AG09309 (cell line): ENCODE measurements at places on chromosomes 3 and 15.
A peak's percentile ranks its signal among the peaks of the same experiment; 100 is the strongest.

GRCh38 chr3:49712631-49713317, 6.7 kb downstream of the AMIGO3 start:
- DNase-seq = no peak

DNA sequence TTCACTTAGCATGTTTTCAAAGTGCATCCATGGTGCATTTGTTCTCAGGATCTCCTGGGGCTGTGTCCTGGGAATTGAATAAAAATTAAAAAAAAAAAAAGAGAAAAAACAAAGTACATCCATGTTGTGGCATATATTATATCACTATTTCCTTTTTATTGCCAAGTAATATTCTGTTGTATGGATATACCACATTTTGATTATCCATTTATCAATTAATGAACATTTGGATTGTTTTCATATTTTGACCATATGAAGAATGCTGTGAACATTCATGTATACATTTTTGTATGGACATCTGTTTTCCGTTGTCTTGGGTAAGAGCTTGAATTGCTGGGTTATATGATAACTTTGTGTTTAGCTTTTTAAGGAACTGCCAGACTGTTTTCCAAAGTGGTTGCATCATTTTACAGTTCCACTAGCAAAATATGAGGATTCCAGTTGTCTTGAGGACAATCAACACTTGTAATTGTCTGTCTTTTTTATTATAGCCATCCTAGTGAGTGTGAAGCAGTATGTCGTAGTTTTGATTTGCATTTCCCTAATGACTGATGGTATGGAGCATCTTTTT, 44.5 kb downstream of the CTDSPL2 start:
- DNase-seq = no peak

DNA sequence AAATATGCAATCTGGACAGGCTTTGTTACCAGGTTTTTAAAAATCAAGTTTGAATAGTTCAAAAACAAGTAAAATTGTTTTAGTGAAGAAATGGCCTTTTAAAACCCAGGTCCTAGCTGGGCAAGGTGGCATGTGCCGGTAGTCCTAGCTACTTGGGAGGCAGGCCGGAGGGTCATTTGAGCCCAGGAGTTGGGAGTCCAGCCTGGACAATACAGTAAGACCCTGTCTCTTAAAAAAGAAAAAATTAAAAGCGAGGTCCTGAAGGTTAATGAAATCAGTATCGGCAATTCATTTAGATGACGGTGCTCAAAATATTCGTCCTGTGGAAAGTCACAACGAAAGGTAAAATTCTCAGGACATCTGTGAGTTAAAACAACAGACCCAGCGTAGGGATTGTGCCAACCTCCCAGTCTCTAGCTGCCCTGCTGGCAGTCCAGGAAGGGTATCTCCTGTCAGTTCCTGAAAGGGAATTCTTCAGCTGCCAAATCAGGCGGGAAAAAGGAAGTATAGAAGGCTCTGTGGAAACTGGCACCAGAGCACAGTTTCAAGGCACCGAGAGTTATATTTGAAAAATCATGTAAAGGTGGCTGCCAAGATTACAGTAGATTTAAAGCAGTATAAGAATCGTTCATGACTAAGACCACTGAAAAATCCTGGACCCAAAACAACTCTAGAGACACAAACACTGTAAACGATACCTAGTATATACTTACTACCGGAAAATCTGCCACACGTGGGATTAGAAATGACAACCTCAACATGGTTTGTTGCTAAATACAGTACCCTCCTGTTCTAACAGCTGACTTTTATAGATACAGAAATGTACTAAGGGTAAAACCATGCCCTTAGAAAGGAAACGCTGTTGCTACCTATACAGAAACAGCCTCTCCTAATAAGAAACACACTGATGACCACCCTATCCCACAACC, 1.2 kb upstream of the ABHD17C start:
- no peak for DNase-seq

GRCh38 chr3:106345353-106346027, 476.7 kb upstream of the CBLB start:
- peak; percentile 100 for DNase-seq

DNA sequence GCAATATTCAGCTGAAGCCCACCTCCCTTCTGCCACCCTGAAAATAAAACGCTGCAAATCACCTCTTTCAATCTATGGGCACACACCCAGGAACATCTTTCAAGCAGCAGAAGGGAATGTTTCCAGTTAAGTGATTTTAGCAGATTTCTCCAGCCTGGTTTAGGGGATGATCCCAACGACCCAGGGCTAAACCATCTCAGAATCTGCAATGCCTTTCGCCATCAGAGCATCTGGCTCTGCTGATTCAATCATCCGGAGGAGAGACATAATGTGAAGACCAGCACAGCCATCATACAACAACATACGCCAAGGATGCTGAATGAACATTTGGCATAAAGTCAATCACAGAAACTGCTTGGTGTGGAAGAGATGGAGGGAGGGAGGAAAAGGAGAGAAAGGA, 15.5 kb upstream of the LRRN1 start:
- no peak for DNase-seq

DNA sequence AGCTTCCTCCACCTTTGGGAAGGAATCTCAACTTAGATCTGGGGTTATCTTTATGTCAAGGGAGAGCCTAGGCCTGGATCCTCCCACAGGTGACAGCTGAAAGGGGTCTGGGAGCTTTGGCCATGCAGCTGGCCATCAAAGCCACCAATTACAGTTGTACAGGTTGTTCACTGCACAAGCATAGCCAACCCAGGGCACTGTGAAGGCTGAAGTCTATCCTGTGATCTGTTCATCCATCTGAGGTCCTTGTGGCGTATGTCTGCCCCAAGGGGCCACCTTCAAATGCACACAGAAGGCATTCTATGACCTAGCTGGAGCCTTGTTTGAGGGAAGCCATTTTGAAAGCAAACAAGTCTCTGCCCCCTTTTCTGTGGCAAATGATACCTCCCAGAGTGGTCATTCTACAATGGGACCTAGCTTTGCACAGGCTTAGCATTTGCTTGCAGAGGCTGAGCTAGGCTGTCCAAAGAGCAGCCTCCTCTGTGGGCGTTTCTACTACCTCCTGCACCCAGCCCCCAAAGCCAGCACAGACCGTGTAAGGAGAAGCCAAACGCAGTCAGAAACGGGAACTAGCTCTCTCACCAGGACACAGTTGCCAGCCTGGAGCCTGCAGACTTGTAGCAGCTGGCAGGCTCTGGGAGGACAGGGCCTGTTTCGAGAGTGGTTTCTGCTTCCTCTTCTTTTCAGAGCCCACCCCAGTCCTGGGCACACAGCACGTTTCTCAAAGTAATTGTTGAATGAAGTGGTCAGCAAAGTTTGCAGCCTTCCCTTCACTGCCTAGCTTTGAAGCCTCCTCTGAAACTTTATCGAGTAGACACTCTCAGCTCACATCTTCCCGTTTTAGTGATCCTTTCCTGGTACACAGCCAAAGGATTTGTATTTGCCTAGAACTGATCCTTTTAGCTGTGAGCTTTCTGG, 157.3 kb upstream of the SMAD3 start:
- DNase-seq = no peak

DNA sequence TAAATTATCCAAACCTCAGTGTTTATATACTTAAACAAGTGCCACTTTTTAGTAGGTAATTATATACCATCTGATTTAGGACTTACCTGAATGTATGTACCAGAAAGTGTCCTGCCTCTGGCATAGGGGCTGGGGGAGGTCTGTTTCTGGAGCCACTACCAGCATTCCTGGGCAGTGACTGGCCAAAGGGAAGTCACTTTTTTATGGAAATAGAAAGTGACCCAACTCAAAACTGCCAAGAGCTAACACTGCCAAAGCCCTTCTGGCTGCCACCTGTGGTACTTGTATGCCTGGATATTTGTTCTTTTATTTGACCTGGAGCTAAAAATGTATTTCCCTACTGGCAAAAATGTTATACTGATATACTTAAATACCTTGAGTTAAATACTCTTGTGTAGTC, 42.7 kb downstream of the ESYT3 start:
- DNase-seq = no peak

- DNase-seq = no peak
Measured at GRCh38 chr3:178844916-178845315, 226.7 kb downstream of the ZMAT3 start.

DNA sequence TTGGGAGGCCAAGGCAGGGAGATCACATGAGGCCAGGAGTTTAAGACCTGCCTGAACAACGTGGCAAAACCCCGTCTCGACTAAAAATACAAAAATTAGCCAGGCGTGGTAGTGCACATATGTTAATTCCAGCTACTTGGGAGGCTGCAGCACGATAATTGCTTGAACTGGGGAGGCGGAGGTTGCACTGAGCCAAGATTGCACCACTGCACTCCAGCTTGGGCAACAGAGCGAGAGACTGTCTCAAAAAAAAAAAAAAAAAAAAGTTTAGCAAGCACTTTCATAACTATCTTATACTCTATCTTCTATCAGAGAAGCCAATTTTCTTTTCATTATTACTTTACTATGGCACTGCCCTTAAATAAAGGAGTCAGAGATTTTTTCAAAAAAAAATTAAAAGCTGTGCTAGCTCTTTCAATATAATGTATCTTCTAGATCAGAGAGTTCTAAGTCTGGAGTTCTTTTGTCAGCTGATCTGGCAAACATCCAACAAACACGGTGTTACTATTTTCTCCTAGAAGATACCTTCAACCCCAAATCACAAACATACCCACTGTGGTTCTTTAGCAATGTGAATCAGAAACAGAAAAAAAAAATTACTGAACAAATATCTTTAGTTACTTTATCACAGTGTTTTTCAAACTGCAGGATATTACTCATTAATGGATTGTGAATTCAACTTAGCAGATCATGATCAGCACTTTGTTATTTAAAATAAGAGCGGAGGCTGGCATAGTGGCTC, 3.0 kb downstream of the ZNF770 start:
- DNase-seq = no peak

- DNase-seq = no peak
Measured at GRCh38 chr15:41849861-41850260, 11.2 kb downstream of the PLA2G4B start.

- DNase-seq = no peak
Measured at GRCh38 chr15:48634893-48635292, 10.6 kb downstream of the FBN1 start.

- DNase-seq = no peak
Measured at GRCh38 chr3:133901083-133901482, 5.4 kb upstream of the RAB6B start.

DNA sequence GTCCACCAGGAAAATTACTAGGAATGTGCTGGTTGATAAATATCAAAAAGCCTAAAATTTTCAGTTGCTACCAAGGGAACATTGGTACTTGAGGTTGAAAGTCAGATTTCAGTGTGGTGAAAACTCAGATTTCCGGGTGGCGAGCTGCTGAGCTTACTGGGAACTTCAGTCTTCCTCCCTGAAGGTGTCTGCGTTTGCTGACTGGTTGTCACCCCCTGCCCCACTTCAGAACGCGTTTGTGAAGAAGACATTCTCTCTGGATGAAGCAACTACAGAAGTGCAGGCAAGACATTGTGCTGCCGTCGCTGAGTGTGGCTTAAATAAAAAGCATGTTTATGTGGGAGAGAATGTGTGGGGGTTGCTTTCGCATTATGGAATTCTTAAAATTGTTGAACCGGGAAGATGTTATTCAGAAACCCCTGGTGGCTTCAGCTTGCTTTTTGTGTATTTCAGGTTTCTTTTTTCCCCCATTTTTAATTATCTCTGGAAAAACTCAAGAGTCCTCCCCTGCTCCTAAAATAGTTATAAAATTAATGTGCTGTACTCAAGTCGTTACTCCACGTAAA, 7.1 kb downstream of the FAM81A start:
- no peak for DNase-seq

- DNase-seq = no peak
Measured at GRCh38 chr15:96702589-96702988, 372.1 kb downstream of the NR2F2 start.

GRCh38 chr3:4582624-4583023, 89.5 kb downstream of the ITPR1 start:
- DNase-seq = no peak

- no peak for DNase-seq
Measured at GRCh38 chr15:55770806-55771205, 27.9 kb upstream of the PRTG start.

DNA sequence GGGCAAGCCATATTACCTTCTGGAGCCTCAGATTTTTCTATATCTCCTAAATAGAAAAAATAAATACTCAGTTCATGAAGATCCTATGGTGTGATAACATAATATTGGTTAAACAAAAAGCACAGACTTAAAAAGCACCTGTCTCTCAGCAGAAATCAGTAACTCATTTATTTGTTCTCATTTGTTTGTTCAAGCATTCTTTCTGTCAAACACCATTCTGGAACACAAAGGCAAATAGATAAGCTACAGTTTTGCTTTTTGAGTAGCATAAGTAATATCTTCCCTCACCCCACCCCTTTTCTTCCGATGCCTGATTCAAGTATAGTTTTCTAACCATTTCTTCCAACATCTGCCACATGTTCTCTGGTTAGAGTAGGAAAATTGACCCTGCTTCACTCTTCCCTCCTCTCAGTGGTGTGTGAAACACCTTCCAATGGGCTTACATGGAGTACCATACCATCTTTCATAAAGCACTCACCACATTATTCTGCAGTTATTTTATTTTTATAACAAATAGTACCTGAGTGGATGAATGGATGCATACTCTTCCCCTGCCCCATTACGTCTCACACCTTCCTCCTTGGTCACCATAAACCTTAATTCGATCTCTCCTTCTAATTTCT, 8.4 kb upstream of the IL1RAP start:
- no peak for DNase-seq

DNA sequence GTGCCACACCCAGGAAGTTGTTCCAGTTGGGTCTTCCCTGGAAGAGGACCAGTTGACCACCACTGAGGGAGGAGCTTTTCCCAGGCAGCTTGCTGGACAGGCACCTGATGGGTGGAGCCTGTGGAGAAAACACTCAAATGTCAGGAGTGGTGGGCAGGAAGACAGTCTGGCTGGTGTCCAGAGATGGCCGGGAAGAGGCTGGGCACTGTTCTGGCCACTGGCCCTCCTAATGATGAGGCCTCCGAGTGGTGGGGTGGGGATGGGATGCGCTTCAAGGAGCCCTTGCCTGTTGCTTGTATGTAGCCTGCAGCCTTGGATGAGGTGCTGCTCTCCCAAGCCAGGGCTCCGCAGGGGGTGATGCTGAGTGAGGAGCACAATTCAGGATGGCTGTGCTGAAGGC, 12.3 kb downstream of the PLEKHO2 start:
- DNase-seq = no peak

DNA sequence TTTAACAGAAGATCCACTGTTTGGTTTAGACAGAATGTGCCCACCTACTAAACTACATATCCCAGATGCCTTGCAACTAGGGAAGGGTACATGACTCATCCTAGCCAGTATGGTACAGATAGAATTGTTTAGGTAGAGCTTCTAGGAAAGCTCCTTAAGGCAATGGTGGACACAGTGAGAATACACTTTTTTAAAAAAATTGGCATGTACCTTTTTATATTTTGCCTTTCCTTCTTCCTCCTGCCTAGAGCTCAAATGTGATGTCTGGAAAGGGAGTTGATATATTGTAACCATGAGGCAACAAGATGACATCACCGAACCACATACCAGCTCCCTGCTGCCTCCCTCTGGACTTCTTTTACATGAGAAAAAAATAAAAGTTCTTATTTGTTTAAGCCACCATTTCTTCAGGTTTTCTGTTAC, 14.4 kb upstream of the C3orf80 start:
- DNase-seq = peak; percentile 28

GRCh38 chr15:28943611-28944230, 57.9 kb downstream of the APBA2 start:
- DNase-seq = no peak
